ENCODE measurements at places on chromosomes 3 and 15. TPM values are rescaled to one million over a fixed set of nuclear protein-coding genes. Genes with fewer than 3 reads are reported as not detected.

Gene ALDH1A3
- total RNA-seq = 38.6 TPM

Gene P2RY12
- total RNA-seq = not detected

Gene NLGN1
- total RNA-seq = 11.4 TPM

Gene CIB2
- 2.9 TPM for total RNA-seq

Gene SNURF
- 16.3 TPM for total RNA-seq

Gene NPAP1
- not detected for total RNA-seq

Gene CDHR4
- total RNA-seq = not detected

All from vein endothelial cell (primary cell).